Right cardiac atrium (tissue), 5 donors: ENCODE measurements at places on chromosomes 1 and 21. TPM values are rescaled to one million over a fixed set of nuclear protein-coding genes. Genes with fewer than 3 reads are reported as not detected.

Gene ADORA1
- 26.3 TPM for total RNA-seq

Gene PTGFR
- 1.6 TPM for total RNA-seq

Gene TTC13
- 6.5 TPM for total RNA-seq

Gene FGR
- 4.9 TPM for total RNA-seq

Gene LCE2A
- total RNA-seq: not detected

Gene SLAMF6
- 0.66 TPM for total RNA-seq

Gene KRTAP10-6
- not detected for total RNA-seq

- peak; percentile 43 for DNase-seq
Observed at GRCh38 chr1:155126556-155127104, 1.0 kb upstream of the EFNA1 start.

GRCh38 chr1:186958520-186958919, 129.8 kb downstream of the PLA2G4A start:
- no peak for DNase-seq

- no peak for DNase-seq
Observed at GRCh38 chr1:116940814-116941599, 31.3 kb downstream of the PTGFRN start.

- DNase-seq: no peak
Observed at GRCh38 chr1:65425006-65425405, 4.5 kb downstream of the LEPR start.

DNA sequence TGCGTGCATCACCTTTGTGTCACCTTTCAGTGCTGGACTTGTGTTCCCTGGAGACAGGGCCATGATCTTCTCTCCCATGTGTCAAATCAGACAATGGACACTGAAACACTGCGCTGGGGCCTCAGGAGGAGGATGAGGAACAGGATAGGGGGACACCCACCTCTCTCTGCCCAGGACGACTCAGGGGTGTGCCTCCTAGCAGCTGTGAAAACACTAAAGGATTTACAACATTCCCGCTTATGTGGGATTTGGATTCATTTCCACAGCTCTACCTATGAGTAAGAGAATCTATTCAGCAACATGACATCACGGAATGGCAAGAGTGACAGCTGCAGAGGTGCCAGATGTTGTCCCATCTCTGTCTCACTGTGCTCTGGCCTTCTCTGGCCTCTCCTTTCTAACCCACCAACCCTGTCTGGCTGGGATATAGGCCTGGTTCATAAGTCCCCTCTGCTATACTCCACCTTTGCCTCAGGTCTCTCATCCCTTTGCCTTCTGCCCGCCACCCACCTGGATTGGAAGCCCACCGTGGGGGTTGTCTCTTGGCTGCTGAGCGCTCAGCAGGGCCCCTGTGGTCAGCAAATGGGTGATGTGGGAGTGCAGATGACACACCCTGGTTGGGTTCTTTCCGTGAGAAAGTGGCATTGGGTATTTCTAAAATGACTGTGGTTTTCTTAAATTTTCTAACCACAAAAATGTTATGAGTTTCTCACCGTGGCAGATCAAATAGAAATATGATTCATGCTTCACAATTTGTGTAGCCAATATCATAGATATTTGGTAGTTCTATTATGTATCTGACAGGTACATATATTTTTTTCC, 47.1 kb upstream of the TLR5 start:
- no peak for DNase-seq

GRCh38 chr1:223849352-223850254, 3.9 kb upstream of the TP53BP2 start:
- DNase-seq: no peak

DNA sequence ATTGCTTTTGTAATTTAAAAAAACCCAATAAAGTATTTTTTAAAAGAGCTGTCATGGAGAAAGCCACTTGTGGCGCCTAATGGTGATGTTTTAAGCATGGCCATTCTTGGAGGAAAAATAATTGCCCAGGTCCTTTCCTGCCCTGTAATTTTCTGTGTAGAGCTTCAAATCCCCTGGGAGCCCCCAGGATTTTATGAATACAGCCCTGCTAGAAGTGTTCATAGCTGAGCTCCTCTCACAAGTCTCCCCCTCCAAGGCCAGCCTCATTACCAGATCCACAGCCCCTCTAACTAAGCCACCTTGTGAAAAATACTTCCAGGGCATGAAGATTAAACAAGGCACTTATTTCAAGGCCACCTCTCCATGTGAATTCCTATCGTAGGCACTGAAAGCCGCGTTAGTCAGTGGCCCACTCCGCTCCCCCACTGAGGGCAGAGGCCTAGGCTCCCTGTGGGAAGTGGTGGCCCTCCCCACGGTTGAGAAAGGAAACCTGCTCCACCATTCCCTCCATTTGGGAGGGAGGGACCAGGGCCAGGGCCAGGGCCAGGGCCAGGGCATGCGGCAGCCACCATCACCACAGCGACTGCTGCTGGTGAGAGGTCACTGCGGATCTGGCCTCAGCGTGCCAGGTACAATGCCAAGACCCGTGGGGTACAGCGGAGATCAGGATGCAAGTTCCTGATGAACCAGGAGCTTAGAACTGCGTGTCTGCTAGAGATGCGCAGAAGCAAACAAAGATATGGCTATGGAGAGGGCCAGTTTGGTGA, 83.1 kb downstream of the KCNN3 start:
- no peak for DNase-seq

DNA sequence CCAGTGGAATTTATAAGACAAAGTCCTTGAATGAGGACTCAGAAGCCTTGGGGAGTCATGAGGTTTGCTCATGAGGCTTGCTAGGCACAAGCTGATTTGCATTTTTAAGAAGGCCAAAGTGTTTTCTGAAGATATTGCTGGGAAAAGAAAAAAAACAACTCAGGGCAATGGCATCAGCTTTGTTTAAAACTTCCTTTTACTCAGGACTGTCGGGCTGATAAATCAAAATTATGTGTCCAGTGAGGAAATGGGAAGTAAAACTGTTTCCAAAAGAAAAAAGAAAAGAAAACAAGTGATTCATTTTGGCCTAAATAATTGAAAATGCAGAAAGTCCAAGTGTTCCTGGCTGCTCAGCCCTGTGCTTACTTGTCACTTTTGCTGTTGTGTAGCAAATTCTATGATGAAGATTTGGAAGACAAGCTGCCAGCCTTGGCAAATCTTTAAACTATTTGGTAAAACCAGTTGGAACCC, 282.4 kb downstream of the HLX start:
- DNase-seq: no peak

DNA sequence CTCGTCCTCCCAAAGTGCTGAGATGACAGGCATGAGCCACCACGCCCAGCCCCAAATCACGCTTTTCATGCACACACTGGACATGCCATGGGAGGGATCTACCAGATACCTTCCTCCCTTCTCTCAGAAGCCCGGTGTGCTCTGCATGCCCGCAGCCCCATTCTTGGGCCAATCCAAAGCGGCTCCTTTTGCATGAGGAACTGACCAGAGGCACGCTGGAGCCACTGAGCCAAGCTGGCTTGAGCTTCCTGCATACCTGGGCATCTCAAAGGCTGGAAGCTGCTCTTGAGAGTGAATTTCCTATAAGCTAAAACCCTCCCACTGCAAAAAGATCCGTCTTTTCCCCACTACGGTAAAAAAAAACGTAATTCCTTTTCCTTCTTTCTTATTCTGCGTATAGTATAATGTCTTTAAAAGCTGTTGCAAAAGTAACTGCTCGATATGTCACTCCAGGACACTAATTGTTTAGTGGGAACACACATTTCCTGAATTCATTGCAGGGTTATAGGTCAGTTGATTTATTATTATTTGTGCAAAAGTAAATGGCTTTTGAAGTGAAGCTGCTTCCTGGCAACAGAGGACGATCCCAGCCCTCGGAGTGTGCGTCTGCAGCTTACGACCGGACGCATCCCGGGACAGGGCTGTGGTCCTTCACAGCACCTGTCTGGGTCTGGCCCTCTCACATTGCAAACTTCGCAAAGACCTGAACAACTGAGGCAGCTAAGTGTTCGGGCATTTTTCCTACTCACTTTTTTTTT, 61.8 kb upstream of the ETS2 start:
- no peak for DNase-seq

GRCh38 chr1:167722152-167722869, 529 bp downstream of the MPZL1 start:
- no peak for DNase-seq

DNA sequence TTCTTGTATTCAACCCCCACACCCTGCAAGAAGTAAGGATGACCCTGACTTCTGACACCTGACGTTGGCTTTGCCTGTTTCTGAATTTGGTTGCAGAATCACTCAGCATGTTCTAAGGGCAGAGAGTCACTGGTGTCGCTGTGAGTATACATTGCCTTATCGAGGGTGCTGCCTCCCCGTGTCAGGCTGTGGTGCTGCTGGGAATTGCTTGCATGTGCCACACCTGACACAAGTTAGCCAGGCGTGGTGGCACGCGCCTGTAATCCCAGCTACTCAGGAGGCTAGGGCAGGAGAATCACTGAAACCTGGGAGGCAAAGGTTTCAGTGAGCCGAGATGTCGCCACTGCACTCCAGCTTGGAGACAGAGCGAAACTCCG, 45.9 kb downstream of the WDR4 start:
- DNase-seq: no peak
